Type B pancreatic cell (in vitro differentiated cells): ENCODE measurements at places on chromosomes 7 and 10. TPM values are rescaled to one million over a fixed set of nuclear protein-coding genes. Genes with fewer than 3 reads are reported as not detected.

GRCh38 chr10:71161425-71161824, 50.9 kb upstream of the UNC5B start:
- peaks cover 17% of the 10 kb centered on the region for H3K27me3 ChIP-seq
- H3K4me3 ChIP-seq, result no peak overlapping the region
- DNase-seq, result no peak
- H3K4me1 ChIP-seq, result no peaks in the 10 kb centered on the region
- no peaks in the 10 kb centered on the region for H3K36me3 ChIP-seq

DNA sequence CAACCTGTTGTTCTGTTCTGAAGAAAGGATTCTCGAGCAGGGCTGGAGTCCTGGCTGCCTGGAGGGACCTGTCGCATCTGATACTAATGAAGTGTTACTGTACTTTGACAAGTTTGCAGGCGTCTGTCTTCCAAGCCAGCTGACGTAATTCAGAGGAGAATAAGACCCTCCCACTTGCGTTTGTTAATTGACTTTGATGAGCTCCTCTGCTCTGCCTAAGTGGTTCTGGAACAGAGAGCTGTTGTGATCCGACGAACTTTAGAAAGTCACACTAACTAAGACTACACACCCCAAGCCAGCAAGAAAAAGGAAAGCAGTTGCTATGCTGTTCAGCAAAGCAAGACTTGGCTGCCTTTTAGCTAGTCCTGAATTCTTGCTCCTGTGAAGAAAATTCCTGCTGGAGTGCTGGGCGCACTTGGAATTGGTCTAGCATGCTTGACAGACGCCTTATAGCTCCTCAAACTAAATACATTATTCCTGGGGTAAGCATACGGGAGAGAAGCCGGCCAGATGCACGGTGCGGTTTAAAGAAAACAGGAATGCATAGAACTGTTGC, 200.3 kb downstream of the CACNB2 start:
- no peaks in the 10 kb centered on the region for H3K36me3 ChIP-seq
- no peaks in the 10 kb centered on the region for H3K27me3 ChIP-seq
- H3K27ac ChIP-seq, result no peak overlapping the region
- DNase-seq, result no peak
- no peak overlapping the region for H3K4me3 ChIP-seq
- H3K4me1 ChIP-seq, result peaks cover 7% of the 10 kb centered on the region

DNA sequence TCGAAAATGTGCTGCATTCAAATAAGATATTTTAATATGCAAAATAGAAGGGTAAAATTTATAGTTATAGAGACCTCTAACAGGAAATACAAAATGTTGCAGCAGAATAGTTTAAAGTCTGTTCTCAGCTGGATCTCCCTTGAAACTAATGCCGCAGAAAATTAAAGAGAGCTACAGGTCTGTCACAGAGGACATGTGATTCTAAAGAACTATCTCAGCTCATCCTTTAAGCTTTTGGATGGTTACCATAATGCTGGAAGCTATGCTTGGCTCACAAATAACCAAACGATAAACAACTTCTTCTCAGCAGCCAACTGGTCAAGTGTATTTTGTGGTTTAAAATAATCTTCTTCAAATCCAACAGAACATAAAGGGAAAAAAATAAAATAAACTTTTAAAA, 353.0 kb downstream of the PARD3 start:
- no peaks in the 10 kb centered on the region for H3K27me3 ChIP-seq
- peaks cover 4% of the 10 kb centered on the region for H3K4me1 ChIP-seq
- peaks cover 8% of the 10 kb centered on the region for H3K36me3 ChIP-seq
- H3K4me3 ChIP-seq, result no peak overlapping the region
- no peak overlapping the region for H3K27ac ChIP-seq

- no peak overlapping the region for H3K4me3 ChIP-seq
- H3K36me3 ChIP-seq, result no peaks in the 10 kb centered on the region
- peaks cover 14% of the 10 kb centered on the region for H3K4me1 ChIP-seq
These were observed 134.8 kb upstream of the SEMA3C start for GRCh38 chr7:81053623-81054022.

DNA sequence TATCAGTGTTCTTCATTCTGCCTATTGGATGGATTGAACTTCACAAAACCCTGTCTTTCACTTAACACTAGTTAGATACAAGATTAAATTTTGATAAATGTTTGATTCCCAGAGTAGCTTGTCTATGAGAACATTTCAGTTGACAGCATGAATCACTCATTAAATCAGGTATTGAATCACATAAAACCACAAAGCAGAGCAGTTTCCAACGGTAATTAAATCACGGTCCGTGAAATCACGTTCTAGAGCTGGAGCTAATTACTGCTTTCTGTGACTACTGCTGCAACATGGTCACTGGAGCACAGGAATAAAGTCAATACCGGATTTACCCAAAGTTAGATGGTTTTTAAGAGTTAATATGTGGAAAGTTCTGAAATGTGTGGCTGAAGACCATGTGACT, 257.8 kb upstream of the PCDH15 start:
- H3K27me3 ChIP-seq, result no peaks in the 10 kb centered on the region
- H3K4me1 ChIP-seq, result no peaks in the 10 kb centered on the region
- no peak overlapping the region for H3K4me3 ChIP-seq
- no peak overlapping the region for H3K27ac ChIP-seq
- H3K36me3 ChIP-seq, result no peaks in the 10 kb centered on the region
- no peak for DNase-seq

The FAM107B gene
- total RNA-seq, result 46.7 and 50.9 TPM in 2 replicates

The DMTF1 gene
- total RNA-seq, result 67.7 and 103 TPM in 2 replicates
